Fibroblast of the aortic adventitia (primary cell): ENCODE measurements at places on chromosomes 11 and 22.

- no peak for DNase-seq
These were observed 957.6 kb upstream of the CCDC90B start for GRCh38 chr11:84243629-84244263.

- DNase-seq, result no peak
These were observed 132.8 kb downstream of the DDX10 start for GRCh38 chr11:108797578-108798100.

GRCh38 chr11:119027561-119028345 is 2.9 kb downstream of the SLC37A4 start:
- DNase-seq, result no peak

GRCh38 chr11:61416941-61417340 is 12.8 kb downstream of the CPSF7 start:
- DNase-seq, result no peak

DNA sequence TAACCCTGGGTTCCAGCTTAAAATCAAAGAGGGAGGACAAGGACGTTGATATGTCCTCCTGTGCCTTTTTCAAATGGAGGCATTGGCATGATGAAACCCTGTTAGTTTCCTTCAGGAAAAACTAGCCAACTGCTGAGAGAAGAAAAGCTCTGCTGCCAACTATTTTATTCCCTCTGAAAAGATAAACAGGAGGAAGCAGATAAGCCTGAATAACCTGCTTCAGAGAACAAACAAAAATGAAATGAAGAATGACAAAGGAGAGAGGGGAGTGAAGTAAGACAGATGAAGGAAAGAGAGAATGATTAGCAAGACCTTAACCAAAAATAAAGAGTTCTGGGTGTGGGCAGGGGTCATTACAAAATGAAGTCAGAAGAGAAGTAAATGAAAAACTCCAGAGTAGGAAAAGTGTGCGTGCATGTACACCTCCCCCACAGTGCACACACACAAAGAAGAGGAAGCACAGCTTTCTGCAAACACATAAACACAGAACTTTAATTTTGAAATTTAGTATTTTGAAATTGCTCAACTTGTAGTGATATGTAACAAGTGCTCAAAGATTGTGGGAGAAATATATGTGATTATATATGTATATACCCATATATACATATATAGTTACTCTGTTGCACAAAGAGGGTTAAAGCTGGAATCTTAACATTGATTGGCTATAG is 332.2 kb downstream of the LUZP2 start:
- DNase-seq, result no peak

- no peak for DNase-seq
These were observed 576.5 kb upstream of the CCDC90B start for GRCh38 chr11:83862691-83863090.

- no peak for DNase-seq
These were observed 30.3 kb upstream of the FBLN1 start for GRCh38 chr22:45472426-45472825.

DNA sequence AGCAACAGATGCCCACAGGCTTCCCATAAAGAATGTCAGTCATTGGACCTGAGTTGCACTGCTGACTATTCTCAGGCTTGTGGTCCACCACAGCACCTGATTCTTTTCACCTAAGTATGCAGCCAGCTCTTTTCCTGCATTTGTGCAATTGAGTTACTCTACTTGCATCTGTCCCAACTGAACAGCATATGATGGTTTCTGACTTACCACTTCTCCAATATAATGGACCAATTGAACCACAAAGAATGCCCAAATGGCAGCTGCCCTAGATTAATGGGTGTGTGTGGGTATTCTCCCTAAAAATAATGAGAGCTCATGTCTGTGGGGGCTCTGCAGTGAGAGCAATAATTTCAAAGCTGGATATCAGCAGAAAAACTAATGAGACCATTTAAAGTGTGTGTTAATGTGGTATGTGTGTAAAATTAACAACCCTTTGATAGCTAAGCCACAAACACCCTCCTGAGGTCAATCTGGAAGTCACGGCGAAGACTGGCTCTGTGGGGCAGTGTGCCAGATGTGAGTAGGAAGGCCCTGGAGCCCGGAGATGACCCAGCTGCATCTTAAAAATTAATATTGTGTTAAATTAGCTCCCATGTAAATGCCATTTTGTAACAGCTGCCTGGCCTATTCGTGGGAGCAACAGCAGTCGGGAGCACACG is 43.8 kb downstream of the SC5D start:
- DNase-seq, result no peak

DNA sequence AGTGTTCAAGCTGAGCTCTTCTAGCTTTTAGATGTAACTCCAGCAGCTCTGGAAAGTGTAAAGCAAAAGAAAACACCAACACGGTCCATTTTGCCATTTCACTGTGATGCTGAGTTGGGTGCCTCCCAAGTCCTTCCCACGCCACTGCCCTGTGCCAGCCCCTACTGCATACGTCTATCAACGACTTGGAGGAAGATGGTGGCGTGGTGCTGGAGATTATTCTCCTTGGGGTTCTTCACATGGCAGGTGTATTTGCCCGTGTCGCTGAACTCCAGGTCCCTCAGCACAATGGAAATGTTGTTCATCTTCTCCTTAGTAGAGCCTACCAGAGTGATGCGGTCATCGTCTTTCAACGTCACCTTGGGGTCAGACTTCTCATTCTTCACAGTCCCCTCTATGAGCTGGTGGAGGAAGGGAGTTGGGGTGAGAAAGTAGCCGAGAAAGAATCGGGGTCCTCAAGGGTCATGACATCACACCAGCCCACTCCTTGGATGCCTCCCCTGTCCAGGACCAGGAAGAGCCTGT is 8.9 kb downstream of the SCN4B start:
- DNase-seq, result no peak

GRCh38 chr11:62981743-62982142 is 3.0 kb downstream of the SLC22A6 start:
- DNase-seq, result no peak

- no peak for DNase-seq
These were observed 12.4 kb upstream of the LIPT2 start for GRCh38 chr11:74505911-74506310.

DNA sequence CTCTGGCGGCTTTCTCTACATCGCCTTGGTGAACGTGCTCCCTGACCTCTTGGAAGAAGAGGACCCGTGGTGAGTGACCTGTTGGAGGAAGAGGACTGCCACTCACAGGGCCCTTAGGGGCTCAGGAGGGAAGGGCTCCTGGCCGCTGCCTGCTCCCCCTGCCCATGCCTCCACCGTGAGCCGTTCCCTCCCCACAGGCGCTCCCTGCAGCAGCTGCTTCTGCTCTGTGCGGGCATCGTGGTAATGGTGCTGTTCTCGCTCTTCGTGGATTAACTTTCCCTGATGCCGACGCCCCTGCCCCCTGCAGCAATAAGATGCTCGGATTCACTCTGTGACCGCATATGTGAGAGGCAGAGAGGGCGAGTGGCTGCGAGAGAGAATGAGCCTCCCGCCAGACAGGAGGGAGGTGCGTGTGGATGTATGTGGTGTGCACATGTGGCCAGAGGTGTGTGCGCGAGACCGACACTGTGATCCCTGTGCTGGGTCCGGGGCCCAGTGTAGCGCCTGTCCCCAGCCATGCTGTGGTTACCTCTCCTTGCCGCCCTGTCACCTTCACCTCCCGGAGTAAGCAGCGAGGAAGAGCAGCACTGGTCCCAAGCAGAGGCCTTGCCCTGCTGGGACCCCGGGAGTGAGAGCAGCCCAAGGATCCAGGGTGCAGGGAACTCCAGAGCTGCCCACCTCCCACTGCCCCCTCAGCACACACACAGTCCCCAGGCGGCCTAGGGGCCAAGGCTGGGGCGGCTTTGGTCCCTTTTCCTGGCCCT is 6.9 kb downstream of the SLC39A13 start:
- DNase-seq, result no peak

DNA sequence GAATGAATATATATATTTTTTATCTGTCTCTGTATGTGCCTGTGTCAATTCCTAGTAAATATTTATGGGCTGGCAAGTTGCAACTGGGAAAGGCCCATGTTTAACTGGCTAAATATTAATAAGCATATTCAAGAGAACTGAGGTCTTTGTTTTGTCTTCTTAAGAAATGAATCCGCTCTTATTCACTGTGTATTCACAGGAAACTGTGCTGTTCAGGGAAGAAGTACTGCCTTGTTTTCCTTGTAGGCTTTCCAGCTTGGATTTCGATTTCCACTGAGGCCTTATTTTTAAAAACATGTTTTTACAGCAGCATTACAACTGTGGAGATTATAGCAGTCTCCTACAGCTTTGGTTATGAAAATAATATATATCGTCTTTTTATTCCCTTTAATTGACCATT is 64.7 kb downstream of the LDLRAD3 start:
- DNase-seq, result peak; percentile 65

DNA sequence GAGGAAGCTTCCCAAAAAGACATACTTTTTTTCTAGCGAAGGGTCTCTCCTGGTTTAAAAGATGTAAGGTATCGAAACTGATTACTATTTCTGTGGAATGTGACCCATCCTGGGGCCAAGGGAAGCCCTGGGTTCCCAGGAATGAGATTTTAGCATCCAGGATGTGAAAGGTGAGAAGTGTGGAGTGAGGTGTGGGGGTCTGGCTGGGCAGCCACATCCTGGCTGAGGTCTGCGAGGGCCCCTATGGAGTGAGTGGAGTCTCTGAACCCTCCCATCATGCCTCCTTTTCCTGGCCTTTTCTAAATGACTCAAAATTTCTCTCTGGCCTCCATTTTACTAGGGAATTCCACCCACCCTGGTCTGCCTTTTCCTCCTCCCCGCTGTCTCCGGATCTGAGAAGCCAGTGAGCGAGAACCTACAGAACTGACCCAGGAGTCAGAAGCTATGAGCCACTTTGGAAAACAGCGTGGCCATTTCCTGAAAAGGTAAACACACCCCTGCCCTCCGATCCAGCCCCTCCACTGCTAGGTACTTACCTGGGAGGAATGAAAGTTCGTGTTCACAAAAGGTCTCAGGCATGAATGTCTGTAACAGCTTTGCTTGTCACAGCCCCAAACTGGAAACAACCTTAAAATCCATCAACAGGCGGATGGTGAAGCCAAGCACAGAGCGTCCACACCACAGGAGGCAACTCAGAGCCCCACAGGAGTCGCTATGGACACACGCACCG is 27.7 kb upstream of the SHANK2 start:
- no peak for DNase-seq

- no peak for DNase-seq
These were observed 320.3 kb upstream of the ZC3H12C start for GRCh38 chr11:109772892-109773291.

GRCh38 chr22:44906999-44907644 is 102.7 kb downstream of the PHF21B start:
- no peak for DNase-seq

DNA sequence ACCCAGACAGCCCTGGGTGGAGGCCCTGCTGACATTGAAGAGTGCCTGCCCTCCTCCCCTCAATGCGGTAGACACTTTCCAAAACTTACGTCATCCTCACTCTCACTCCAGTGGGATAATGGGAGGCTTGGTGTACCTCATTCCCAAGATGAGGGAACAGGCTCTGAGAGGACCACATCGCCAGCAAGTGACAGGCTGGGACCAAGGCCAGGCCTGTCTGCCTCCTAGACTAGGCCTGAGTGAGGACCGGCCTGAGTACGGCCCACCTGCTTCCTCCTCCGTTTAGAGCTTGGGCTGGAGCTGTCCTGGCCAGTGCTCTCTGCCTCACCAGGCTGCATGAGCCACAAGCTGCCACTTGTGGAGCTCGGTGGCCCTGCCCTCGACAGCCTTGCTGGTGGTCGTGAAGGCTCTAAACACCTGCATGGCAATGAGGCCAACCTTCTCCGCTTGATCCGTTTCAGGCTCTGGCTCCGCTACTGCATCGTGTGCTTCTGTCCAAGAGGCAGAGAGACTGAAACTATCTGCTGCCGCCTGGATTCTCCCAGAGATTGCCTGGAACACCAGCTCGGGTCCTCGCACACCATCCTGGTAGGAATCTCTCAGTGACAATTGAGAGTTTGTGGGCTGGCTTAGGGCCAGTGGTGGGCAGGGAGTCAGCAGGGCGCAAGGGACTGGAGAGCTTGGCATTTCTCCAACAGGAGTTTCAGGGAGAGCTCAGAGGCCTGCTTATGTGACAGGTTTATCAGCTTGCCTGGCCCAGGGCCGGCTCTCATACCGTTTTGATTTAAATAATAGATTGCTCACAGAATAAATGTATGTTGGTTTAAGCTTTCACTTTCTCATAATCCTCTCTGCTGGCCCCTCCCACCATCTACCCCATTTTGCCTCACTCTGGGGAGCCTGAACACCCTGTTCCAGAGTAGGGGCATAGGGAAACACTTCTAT is 9.4 kb downstream of the LRRC75B start:
- peak; percentile 83 for DNase-seq

- no peak for DNase-seq
These were observed 20.5 kb upstream of the TTLL12 start for GRCh38 chr22:43207386-43207785.

DNA sequence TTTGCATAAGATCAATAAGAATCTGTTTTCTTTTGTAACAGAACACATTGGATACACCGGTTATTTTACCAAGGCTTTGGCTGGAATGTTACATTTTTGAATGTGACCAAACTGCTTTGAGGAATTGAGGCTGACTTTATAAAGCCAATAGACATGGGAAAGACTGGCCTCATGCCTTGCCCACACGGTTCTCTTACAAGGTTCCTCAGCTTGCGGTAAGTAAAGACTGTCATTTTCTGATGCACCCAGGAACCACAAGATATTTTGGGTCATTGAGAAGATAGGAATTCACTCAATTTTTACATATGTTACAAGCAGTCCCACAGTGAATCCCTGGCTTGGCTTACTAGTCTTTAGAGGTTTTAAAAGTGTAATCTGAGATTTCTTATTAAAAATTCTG is 23.9 kb downstream of the OR10A6 start:
- no peak for DNase-seq

DNA sequence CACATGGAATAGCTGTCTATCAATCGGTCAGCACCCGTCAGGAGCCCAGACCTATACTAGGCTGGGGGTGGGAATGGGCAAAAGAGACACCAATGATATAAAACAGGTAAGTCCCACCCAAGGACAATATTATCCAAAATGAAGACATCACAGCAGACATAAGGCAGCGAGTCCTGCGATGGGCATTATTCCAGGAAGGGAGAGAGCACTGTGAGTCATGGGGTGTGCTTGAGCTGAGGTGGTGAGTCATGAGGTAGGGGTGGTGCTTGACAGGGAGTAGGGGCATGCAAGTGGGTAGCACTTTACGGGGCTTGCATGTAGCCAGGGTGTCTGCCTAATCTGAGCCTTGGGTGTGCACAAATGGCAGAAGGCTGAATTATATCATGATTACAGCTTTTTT is 605.0 kb upstream of the CADM1 start:
- no peak for DNase-seq

GRCh38 chr11:97290464-97291041 is 900.7 kb downstream of the JRKL start:
- DNase-seq, result no peak

DNA sequence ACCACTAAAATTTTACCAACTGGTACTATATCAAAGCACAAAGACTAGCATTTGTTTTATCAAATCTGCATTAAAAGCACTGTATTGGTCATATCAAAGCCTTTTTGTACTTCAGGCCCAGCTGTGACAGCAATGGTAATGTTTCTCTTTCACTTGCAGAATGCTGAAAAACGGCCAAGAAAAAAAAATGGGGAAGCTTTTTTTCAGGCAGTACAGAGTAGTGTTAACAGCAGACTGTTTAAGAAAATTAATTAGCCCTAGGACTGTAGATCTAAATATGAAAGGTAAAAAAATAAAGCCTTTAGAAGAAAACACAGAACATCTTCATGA is 33.3 kb downstream of the DENND5A start:
- DNase-seq, result peak; percentile 80

GRCh38 chr11:46200537-46201281 is 76.8 kb upstream of the CREB3L1 start:
- DNase-seq, result no peak
